ENCODE measurements at places on chromosomes 7 and 10.

DNA sequence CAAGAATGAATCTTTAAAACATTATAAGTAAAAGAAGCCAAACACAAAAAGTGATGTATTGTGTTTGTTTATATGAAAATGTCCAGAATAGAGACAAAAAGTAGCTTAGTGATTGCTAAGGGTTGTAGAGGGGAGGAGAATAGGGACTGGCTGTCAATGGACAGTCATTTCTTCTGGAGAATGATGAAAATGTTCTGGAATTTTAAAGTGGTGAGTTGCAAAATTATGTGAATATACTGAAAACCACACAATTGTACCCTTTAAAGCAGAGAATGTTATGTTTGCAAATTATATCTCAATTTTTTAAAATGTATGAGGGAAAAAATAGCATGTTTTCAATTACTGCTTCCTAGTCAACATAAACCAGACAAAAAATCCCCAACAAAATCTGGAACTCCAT lies 174.2 kb downstream of the KMT2E start:
- no peak for DNase-seq

GRCh38 chr7:97555857-97556421 lies 175.9 kb upstream of the TAC1 start:
- DNase-seq = no peak

- no peak for DNase-seq
Observed at GRCh38 chr7:31123726-31124125, 71.6 kb downstream of the ADCYAP1R1 start.

GRCh38 chr10:100265821-100266485 lies 1.5 kb downstream of the CWF19L1 start:
- DNase-seq = peak; percentile 11

GRCh38 chr7:19982841-19983835 lies 209.7 kb upstream of the TMEM196 start:
- DNase-seq = peak; percentile 69

DNA sequence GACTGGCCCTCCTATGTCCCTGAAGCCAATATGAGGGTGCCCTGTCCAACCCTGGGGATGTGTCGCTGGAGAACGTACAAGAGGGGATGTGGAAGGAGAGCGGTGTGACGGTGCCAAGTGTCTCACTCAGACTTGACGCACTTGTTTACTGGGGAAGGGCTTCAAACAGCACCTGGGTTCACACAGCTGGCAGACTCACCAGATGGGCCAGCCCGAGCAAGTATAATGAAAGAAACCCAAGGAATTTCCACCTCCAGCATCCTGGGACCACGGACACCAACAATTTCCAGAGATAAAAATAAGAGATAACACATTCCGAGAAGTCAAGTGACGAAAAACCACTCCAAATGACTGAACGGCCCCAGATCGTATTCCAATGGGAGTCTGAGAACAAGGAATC lies 5.3 kb downstream of the ATP5MF start:
- DNase-seq = no peak

GRCh38 chr10:110547139-110547761 lies 20.2 kb upstream of the SMC3 start:
- DNase-seq = peak; percentile 66

DNA sequence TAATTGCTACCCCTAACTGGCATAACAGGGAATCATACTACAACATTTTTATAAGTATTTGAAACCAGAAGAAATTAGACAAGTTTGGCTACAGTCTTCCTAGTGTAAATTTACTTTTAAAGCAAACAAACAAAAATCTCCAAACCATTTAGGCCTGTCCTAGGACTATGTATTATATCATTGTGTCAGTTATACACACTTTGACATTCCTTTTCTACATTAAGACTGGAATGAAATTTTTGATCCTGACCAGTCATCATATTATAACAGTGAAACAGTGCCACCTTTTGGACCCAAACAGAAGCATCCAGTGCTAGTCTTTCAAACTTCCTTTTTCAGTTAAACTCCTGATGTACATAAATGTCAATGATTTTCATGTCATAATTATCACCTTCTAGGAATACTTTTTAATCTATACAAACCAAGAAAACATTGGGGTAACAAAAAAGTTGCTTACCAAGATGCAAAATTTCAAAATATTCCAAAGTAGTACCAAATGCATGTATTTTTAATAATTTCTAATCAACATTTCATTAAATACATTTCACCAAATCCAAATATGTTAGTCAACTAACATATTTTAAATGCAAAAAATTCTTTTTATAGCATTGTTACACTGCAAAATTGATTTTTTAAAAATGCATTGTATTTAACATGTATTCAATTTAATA lies 75.7 kb downstream of the IMMP2L start:
- peak; percentile 44 for DNase-seq

- peak; percentile 58 for DNase-seq
Observed at GRCh38 chr10:69716711-69717560, 84.8 kb upstream of the COL13A1 start.

DNA sequence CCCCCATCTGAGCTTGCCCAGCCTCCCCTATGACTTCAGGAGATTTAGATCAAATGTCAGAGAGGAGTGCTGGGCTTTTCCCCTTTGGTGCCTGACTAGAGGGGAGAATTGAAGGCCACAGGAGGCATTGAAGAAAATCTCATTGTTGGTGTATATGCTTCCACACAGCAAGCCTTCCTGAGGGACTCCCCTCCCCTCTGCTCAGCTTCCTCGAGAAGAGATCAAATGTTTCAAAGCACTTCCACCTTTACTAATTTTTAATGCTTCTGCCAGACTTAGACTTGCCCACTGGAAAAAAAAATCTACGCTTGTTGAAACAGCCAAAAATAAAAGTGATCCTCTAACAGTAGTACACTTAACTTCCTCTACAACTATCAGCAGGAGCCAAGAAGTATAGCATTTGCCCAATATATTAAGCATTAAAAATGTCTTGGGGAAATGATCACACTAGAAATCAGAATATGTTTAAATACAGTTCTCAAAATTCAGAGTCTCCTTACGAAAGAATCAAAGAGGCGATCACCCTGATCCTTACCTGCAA lies 79.3 kb downstream of the FZD1 start:
- no peak for DNase-seq
